ENCODE measurements at places on chromosomes 13 and 19. TPM values are rescaled to one million over a fixed set of nuclear protein-coding genes. Genes with fewer than 3 reads are reported as not detected.

- DNase-seq: no peak
Observed at GRCh38 chr19:37669450-37669914, 14.2 kb upstream of the ZFP30 start.

DNA sequence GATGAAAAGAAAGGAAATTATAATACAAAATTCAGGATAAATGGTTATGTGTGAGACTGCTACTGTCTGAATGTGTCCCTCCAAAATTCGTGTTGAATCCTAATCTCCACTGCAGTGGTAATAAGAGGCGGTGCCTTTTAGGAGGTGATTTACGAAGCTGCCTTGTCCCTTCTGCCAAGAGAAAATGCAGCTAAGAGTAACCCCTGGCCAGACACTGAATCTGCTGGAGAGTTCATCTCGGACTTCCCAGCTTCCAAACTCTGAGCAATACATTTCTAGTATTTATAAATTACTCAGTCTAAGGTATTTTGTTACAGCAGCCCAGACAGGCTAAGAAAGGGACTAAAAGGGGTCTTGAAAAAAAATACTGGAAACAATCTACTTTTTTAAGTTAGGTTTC is 152.6 kb downstream of the KLF12 start:
- DNase-seq: no peak

- no peak for DNase-seq
Observed at GRCh38 chr13:34628209-34628682, 313.8 kb upstream of the NBEA start.

DNA sequence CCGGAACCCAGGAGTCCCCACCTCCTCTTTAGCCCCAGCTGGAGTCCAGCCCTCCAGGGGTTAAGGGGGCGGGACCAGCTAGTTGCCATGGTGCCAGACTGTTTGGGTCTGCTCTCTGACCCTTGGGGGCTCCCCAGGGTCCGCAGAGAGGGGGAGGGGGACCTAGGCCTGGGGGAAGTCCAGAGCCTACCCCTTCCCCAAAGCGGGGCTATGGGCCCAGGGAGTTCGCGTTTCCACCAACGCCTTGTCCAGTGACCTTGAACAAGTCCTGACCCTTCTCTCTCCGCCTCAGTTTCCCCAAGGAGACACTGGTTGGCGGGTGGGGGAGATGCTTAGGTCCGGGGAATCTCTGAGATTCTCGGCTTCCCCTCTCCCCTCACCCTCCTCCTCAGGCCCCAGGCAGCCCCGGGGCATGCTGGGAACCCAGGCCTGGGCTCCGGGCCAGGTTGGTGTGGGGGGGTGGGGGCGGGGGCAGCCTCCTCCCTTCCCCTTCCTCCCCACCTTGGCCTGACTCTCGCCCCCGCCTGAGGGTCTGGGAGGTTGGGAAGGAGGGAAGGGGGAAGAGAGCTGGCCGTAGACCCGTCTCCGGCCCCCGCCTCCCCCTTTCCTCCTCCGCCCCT is 2.6 kb upstream of the SPACA6 start:
- peak; percentile 79 for DNase-seq

DNA sequence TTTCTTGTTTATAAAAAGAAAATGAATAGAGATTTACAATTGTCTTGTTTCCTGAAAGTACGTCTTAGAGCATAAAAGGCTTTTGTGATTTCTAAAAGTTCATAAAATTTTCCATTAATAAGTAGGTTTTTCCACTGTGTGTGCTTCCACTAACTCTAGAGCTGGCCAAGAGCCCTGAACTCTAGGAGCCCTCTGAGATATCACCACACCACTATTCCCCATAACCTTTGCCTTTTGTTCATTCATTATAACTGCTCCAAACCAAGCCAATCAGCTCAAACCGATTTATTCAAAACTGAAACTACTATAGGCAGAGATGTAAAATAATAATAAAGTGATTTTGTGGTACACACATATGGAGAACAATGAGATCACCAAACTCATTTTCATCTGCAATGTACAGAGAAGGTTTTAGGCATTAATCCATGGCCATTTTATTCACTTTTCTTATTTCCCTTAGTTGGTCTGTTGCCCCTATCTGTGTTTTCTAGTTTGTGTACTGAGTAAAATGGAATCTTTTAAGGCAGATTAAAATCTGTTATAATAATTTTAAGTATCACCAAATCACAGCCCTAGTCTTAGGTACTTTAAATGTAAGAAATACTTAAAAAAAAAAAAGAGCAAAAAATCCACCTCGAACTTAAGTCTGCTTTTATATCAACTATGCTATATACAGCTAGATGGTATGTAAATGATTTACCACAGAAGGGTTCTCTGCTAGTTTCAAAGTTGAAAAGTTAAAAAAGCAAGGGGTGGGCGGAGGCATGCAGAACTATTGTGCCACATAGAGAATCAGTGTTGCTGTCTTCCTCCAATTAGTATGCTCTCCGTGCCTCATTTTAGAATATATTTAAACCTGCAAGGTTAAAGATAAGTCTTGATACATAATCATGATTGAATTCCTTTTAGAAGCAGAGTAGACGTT is 311.3 kb downstream of the KLF12 start:
- DNase-seq: no peak

DNA sequence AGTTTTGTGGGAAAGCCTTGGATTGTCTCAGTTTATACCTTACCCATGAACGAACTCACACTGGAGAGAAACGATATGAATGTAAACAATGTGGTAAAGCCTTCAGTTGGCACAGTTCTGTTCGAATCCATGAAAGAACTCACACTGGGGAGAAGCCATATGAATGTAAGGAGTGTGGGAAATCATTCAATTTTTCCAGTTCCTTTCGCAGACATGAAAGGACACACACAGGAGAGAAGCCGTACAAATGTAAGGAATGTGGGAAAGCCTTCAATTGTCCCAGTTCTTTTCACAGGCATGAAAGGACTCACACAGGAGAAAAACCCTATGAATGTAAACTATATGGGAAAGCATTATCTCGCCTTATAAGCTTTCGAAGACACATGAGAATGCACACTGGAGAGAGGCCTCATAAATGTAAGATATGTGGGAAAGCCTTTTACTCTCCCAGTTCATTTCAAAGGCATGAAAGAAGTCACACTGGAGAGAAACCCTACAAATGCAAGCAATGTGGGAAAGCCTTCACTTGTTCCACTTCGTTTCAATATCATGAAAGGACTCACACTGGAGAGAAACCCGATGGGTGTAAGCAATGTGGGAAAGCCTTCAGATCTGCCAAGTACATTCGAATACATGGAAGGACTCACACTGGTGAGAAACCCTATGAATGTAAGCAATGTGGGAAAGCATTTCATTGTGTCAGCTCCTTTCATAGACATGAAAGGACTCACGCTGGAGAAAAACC is 7.5 kb upstream of the ZNF440 start:
- DNase-seq: no peak

Gene ADPRHL1
- 6.0 TPM for total RNA-seq

Gene CACNG6
- 1.3 TPM for total RNA-seq

Gene PRX
- 3.2 TPM for total RNA-seq

Measured in urinary bladder (tissue), 4 donors.